GM10248 (cell line): ENCODE measurements at places on chromosomes 3 and 15.
A peak's percentile ranks its signal among the peaks of the same experiment; 100 is the strongest.

- DNase-seq = no peak
These were observed 60.8 kb upstream of the GALNT15 start for GRCh38 chr3:16113704-16114103.

DNA sequence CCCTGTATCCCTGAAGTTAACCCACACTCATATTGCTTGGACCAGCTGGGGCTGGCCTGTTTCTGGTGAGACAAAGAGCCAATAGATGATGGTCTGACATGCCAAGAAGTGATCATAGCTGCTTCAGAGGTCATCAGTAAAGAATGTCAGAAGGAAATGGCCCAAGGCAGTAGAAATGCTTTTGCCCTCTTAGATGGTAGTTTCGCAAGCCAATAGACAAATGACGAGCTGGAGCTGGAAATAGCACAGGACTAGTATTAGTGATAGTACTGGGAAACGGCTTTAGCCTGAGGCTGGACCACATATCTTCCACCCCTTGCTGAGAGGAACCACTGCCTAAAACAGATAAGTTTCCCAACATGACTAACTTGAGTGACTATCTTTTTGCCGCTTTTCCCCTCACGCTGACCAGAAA, 176.1 kb upstream of the THBS1 start:
- no peak for DNase-seq

- no peak for DNase-seq
These were observed 9.4 kb downstream of the FILIP1L start for GRCh38 chr3:100104817-100105413.

DNA sequence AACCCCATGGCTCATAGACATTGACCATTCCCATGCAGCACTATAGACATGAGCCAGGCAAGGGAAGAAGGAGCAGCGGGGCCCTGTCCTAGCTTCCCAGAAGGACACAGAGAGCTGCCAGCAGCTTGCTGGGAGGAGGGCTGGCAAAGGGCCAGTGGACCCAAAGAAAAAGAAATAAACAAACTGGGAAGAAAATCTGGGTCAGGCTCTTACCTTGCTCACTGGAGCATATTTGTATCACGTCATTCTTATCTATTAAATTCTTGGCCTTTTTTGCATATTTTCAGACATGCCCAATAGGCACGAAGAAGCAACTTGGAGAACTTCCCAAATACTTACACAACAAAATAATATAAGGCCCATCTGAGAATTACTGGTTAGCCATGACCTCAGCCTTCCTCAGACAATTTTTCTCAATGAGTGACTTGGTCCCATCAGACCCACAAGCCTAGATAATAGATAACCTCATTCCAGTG, 28.4 kb downstream of the RASGRP1 start:
- no peak for DNase-seq

DNA sequence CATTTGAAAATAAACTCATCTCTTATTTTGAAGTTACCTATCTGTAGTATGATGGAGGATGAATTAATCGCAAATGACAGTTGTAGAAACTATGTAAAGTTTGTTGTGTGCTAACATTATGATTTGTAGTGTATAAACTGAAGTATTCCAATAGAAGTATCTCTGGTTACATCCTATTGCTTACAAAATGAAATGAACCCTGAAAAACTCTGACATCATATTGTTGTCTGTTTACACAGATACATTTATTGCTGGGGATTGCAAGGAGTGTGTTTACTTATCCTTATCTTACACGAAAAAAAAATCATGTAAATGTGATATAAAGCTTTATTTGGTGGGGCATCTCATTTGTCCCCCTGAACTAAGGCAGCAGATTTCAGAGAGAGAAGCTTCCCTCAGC, 2.6 kb upstream of the ABHD10 start:
- no peak for DNase-seq

- peak; percentile 47 for DNase-seq
These were observed 44.3 kb upstream of the UBE2E1 start for GRCh38 chr3:23761440-23761896.

DNA sequence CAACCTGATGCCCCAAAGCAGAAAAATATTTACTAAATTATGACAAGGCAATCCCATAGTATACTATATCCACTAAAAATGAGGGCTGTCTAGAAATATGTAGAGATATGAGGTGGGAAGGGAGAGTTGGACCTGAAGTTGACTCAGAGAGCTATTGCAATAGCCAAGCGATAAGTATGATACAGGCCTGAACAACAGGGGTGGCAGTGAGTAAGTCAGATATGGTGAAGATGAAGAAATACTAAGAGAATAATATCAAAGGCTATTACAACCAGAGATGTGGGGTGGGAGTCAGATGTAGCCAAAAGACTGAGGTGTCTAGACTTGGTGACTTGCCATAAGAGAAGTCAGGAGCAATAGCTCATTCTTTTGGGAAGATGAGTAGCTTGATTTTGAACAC, 9.2 kb downstream of the HSPBAP1 start:
- DNase-seq = no peak

GRCh38 chr15:38308797-38309196, 56.2 kb downstream of the SPRED1 start:
- DNase-seq = no peak

DNA sequence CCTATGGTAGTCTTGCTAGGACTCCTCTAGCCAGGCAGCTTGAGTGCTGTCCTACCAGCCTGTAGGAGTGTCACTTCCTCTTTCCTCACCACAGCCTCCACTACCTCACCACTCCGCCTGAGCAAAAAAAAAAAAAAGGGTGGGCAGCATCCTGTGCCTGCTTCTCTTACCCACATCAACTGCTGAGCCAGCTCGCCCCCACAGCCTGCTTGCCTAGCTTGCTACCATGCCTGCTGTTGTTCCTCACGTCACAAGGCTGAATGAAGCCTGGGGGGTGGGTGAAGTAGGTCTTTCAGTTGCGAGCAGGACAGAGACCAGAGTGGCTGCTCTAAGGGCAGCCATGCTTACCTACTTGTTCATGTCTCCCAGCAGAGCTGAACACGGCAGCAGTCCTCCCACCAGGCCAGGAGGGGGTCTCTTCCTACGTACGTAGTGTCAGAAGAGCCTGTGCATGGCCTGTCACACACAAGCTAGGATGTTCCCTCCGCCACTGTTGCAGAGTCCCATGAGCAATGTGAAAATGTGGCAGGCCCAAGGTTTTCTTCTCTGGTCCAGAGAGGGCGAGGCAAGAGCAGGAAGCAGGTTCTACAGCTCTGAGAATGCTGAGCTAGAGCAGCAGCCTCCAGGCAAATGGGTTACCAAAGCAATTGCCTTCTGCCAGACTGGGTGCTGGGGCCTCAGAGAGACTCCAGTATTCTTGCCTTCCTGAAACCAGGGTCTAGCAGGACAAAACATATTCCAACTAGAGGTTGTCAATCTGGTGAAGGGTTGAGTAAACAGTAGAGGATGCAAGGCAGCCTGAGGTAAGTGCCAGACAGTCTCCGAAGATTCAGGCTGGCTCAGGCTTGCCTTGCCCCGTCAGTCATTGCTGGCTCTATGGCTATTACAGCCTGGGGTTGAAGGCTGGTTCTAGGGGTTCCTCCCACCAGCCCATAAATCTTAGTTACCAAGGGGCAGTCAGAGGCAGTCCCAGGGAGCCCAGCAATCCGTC, 8.1 kb downstream of the PPM1M start:
- DNase-seq = peak; percentile 91

DNA sequence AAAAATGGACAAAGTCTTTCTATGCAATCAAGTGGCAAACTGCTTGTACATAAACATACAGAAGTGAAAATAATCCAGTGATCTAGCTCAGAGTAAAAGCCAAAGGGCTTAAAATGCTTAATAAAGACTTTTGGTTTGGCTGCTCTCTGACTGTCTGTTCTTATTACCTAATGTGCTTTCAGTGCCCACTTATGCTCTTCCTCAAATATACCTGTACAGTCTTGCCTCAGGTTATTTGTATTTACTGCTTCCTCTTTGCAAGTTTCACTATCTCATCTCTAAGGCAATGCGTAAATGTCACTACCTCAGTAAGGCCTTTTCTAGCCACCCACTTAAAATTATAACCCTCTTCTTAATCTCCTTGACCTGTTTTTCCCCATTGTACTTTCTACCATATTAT, 171.8 kb downstream of the EPHA6 start:
- no peak for DNase-seq

DNA sequence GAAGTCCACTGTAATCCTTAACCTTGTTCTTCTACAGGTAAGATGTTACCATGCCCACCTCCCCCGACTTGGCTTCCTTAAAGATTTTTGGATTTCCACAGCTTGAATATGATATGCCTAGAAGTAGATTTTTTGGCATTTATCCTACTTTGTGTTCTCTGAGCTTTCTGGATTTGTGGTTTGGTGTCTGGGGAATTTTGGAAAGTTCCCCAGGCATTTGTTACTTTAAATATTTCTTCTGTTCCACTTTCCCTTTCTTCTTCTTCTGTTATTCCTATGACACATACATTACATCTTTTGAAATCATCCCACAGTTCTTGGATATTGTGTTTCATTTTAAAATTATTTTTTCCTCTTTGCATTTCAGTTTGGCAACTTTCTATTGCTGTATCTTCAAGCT, 122.1 kb upstream of the TMEM108 start:
- no peak for DNase-seq

GRCh38 chr15:70478251-70478990, 284.9 kb downstream of the UACA start:
- DNase-seq = peak; percentile 73

GRCh38 chr15:94470492-94470891, 239.1 kb downstream of the MCTP2 start:
- no peak for DNase-seq

GRCh38 chr15:70437882-70438451, 325.4 kb downstream of the UACA start:
- DNase-seq = no peak

DNA sequence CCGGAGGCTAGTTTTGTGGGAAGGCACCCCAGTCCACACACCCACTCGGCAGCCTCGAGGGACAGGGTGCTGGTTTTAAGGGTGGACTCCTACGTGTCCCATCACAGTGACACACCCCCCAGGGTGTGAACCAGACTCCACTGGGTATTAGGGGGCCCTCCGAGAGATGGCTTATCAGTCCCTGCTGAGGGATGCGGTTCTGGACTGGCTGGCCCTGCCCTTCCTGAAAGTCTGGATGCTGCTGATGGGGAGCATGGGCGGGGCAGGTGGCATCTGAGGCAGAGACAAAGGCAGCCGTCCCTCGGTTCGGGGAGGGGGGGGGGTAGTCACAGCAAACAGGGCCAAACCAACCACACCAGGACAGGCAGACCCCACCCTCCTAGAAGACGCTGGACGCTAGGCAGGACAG, 939 bp upstream of the ULK3 start:
- no peak for DNase-seq

- DNase-seq = no peak
These were observed 68.0 kb upstream of the SLC6A11 start for GRCh38 chr3:10748040-10748439.

- no peak for DNase-seq
These were observed 9.0 kb downstream of the ZNF148 start for GRCh38 chr3:125366132-125366531.

- DNase-seq = no peak
These were observed 67.2 kb downstream of the RPL39L start for GRCh38 chr3:187072102-187072501.

DNA sequence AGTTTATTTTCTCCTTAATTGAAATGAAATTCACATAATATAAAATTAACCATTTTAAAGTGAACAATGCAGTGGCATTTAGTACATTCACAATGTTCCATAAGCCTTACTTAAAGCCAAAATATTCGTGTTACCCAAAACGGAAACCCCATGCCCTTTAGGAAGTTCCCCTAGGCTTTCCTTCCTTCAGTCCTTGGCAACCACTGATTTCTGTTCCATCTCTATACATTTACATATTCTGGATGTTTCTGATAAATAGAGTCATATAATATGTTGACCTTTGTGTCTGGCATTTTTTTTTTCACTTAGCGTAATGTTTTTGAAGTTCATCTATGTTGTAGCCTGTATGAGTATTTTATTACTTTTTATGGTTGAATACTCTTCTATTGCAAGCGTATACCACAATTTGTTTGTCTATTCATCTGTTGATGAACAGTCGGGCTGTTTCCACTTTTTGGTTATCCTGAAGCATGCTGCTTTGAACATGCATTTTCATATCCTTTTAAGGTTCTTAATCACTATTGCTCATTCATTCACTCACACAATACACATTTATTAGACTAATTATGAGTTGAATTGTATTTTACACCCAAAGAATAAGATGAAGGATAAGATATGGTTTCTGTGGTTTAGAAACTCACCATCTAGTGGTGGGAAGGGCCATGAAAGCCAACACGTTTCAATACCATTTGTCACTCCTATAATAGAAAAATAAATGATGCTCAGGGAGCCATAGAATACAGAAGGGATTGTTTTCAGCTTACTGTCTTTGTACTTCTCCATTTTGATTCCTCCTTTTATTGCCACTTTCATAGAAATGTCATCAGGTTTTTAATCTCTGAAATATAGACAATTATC, 408.2 kb upstream of the CBLB start:
- DNase-seq = no peak

DNA sequence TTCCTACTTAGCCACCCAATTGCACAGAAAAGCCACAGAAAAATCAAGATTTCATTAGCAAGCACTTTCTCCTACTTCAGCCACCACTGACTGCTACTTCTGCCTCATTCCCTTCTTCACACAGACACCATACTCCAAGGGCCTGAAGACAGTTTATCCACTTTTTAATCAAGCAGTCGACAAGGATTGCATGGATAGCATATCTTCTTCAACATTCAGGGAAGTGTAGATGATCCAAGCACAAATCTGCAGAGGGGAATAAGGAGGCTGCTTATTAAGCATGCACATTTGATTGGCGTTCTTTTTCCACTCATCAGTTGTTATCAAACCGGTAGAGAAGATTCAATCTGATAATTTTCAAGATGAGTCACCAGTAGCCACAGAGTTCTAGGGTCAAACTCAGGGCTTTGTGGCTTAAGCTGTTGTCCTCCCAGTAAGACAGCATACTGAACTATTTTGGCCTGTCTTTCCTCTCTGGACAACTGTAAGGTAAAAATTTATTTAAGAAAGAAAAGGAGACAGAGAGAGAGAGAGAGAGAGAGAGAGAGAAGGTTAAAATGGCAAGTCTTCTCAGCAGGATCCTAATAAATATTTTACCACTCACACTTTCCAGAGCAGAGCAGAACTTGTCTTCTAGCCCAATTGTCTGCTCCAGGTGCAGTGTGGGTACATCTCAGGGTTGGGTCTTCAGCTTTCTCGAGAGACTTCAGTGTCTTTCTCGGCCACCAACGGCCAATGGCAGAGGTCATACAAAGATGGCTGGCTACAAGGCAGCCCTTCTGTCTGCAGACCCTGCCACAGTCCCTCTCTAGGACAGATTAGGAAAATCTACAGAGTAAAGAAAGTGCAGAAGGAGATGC, 80.6 kb upstream of the BHLHE40 start:
- DNase-seq = peak; percentile 65

GRCh38 chr3:104244680-104245220, 1122.0 kb upstream of the ALCAM start:
- no peak for DNase-seq

DNA sequence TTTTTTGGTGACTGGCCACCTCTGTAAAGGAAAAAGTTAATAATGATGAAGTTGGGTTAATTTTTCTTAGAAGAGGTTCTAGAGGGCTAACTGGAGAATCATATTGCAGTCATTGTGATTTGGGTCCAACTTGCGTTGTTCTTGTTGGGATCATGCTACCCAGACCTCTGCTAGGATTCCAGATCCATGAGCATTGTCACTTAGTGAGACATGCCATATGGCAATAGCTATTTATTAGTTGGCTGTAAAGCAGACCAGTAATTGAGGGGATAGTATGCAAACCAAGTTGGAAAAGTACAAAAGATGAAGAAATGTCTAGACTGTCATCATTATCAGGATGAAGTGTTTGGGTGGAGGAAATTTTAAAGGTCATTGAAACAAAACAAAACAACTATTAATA, 30.7 kb upstream of the P2RY12 start:
- no peak for DNase-seq

GRCh38 chr3:179451265-179452175, at the start of gene GNB4:
GNB4 (minus strand) TSS chr3:179451470; CDS start chr3:179426200, 25,270 bp downstream.
- peak; percentile 72 for DNase-seq

- DNase-seq = no peak
These were observed 296.6 kb upstream of the LMCD1 start for GRCh38 chr3:8204853-8205650.
